ENCODE measurements at places on chromosomes 2 and 18.
A peak's percentile ranks its signal among the peaks of the same experiment; 100 is the strongest.

- DNase-seq = no peak
Observed at GRCh38 chr2:35293261-35293660, 1062.3 kb upstream of the CRIM1 start.

GRCh38 chr2:71482055-71482454, 28.7 kb downstream of the DYSF start:
- DNase-seq = no peak

- no peak for DNase-seq
Observed at GRCh38 chr2:70686577-70687460, 81.2 kb downstream of the ADD2 start.

DNA sequence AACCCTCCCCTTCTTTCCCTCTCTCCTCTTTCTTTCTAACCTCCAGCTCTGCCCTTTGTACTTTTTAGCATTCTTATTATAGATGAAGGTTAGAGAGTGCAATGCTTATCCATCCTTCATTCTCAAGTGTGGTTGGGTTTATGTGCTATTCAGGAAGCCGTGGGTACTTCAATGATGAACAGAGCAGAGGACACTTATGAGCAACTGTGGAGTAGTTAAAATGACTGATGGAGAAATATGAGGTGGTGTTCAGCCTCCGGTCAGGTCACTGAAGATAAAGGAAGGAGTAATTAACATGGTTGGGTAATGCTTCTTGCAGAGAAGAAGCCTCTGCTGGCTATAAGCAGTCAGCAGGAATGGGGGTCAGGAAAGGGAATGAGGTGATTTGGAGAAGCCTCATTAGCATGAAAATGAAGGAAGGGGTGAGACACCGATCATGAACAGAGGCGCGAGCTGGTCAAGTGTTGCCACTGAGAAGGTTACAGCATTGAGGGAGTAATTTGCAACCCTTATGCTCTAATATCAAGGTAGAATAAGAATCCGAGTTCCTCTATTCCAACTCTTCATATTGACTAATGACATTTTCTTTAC, 174.7 kb downstream of the LPIN1 start:
- peak; percentile 81 for DNase-seq

GRCh38 chr2:26613241-26614215, 27.6 kb downstream of the CIB4 start:
- peak; percentile 84 for DNase-seq

- DNase-seq = no peak
Observed at GRCh38 chr18:7619676-7620075, 52.6 kb downstream of the PTPRM start.

- no peak for DNase-seq
Observed at GRCh38 chr18:32298171-32298667, 108.4 kb downstream of the MEP1B start.

DNA sequence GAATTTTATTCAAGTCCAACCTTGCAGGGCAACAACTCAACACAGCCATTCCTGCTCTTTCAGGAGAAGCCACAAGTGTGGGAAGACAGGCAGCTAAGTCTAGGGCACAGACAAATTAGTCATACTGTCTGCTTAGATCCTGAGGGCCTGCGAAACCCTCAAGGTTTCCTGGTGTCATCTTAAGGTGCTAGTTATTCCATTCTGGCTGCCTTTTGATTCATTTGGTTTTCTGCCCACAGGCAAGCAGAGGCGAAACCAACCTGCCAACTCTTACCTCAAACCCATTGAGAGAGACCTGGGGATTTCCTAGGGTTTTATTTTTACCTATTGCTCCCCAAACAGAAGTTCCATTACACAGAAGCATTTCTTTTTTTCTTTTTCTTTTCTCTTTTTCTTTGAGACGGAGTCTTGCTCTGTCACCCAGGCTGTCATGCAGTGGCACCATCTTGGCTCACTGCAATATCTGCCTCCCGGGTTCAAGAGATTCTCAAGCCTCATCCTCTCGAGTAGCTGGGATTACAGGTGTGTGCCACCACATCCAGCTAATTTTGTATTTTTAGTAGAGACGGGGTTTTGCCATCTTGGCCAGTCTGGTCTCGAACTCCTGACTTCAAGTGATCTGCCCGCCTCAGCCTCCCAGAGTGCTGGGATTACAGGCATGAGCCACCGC, 23.7 kb upstream of the SCYGR1 start:
- DNase-seq = no peak

- DNase-seq = no peak
Observed at GRCh38 chr2:9565436-9566153, 10.0 kb upstream of the ADAM17 start.

DNA sequence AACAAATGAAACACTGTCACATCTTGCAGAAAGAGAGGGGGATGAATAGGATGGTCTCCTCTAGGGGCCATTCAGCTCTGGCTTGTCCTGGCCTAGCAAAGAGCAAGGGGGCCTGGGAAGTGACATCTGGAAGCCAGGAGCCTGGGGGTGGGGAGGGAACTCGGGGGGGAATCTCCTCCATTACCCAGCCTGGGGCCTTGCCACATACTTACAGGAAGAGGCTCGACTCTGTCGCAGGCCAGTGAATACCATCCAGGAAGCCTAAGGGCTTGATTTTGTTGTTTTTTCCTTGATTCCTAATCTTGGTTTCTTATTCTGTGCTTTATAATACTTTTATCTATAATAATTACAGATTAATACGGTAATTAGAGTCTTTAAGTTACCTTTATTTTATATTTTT, 797.5 kb upstream of the ID2 start:
- DNase-seq = no peak

DNA sequence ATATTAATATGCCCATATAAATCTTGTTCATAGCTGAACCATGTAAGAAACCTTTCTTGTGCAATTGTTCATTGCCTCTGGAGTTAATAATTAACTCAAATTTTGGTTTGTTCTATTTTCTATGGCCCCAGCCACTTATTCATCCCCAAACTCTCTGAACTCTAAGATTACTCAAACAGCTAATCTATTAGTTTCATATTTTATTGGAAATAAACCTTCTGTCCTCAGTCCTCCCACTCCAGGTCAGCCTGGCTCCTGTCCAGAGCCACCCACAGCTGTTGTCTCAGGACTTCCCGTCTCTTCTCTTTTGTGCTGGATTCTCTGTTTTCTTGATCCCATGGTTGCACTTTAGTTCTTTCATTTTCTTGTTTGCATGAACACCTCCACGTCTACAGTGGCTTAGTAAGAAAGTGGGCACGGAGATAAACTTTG, 4.4 kb upstream of the RNF103 start:
- no peak for DNase-seq

DNA sequence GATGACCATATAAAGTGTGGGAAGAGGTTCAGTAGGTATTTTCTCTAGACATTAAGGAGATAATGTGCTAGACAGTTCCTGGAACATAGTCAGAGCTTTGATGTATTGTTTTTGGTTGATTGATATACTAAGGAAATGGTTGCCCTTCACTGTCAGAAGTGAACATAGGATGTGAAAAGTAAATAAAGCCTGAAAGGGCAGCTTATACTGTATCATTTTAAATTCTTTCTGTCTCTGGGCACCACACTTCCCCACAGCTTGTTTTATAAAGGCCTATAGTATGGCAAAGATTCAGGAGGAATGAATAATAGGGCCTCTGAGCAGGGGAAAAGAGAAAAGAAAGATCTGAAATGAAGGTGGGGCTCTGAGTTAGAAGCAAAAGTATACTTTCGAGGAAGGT, 72.7 kb upstream of the ITPRID2 start:
- no peak for DNase-seq

- no peak for DNase-seq
Observed at GRCh38 chr2:209960045-209960444, 42.4 kb upstream of the RPE start.

GRCh38 chr2:102331311-102331980, 20.1 kb downstream of the IL1RL1 start:
- no peak for DNase-seq

GRCh38 chr18:50340078-50340477, 34.8 kb upstream of the SKA1 start:
- no peak for DNase-seq

DNA sequence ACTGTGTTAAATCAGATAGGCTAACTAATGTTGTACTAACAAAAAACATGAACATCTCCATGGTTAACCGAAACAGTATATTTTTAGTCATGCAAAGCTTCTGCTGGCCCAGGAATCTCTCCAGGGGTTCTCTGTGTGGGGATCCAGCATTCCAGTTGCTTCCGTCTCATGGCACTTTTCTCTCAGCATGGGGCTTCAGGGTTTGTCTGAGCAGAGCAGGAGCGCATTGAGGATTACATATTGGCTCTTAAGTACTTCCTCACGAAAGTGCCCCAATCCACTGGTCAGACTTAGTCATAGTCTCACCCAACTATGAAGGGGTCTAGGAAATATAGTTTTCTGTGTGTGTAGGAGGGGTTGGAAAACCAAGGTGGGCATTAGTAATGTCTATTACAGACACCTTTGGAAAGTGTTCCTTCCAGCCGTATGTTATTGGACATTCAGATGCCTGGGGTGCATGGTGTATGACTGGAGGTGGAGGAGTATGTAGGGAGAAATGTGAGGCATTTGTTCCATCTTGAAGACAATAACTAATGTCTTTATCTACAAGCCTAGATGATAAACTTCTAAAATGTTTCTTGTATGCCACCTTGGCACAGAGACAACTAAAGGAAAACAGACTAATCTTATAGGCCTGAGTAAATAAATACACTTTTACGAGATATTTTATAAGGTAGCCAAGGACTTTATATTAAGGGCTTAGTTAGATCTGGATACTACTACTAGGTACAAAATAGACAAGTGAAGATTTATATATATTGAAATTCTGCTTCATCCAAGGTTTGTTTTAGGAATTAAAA, 123.8 kb upstream of the ZEB2 start:
- no peak for DNase-seq

DNA sequence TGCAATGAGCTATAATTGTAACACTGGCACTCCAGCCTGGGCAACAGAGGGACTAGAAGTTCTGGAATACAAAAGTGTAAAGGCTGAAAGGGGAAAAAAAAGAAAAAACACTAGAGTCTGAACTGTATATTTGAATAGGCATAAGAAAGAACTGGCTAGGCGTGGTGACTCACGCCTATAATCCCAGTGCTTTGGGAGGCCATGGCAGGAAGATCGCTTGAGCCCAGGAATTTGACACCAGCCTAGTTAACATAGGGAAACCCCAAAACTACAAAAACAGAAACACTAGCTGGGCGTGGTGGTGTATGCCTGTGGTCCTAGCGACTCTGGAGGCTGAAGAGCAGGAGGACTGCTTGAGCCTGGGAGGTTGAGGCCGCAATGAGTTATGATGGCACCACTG, 70.6 kb downstream of the SAP130 start:
- no peak for DNase-seq

- no peak for DNase-seq
Observed at GRCh38 chr2:99776206-99776905, 286.5 kb upstream of the REV1 start.

DNA sequence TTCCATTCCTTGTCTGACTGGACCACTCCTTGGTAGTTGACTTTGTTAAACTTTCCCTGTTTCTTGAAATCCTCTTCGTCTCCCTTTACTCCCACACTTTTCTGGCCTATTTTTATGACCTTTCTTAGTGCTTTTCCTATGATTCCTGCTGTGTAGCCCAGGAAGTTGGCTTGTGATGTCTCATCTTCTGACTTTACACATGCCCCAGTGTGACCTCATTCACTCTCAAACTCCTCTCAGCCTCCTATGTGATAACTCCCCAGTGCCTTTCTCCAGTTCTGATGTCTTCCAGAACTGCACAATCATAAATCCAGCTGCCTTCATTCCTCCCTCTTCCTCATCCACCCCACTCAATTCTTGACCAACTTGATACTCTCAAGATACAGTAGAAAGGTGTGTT, 407.6 kb downstream of the TGIF1 start:
- DNase-seq = no peak

- DNase-seq = no peak
Observed at GRCh38 chr2:101872480-101872879, 119.3 kb upstream of the IL1R2 start.

- DNase-seq = no peak
Observed at GRCh38 chr18:78979730-78980278, at the start of gene SALL3. Gene SALL3, plus strand, starts transcription at chr18:78979818. Its CDS starts 457 bp downstream, at chr18:78980275.

Measured in NCI-H187 (cell line).